ENCODE measurements at places on chromosomes 11 and 22.

- DNase-seq: no peak
Measured at GRCh38 chr11:1384199-1384970, 5.3 kb upstream of the BRSK2 start.

DNA sequence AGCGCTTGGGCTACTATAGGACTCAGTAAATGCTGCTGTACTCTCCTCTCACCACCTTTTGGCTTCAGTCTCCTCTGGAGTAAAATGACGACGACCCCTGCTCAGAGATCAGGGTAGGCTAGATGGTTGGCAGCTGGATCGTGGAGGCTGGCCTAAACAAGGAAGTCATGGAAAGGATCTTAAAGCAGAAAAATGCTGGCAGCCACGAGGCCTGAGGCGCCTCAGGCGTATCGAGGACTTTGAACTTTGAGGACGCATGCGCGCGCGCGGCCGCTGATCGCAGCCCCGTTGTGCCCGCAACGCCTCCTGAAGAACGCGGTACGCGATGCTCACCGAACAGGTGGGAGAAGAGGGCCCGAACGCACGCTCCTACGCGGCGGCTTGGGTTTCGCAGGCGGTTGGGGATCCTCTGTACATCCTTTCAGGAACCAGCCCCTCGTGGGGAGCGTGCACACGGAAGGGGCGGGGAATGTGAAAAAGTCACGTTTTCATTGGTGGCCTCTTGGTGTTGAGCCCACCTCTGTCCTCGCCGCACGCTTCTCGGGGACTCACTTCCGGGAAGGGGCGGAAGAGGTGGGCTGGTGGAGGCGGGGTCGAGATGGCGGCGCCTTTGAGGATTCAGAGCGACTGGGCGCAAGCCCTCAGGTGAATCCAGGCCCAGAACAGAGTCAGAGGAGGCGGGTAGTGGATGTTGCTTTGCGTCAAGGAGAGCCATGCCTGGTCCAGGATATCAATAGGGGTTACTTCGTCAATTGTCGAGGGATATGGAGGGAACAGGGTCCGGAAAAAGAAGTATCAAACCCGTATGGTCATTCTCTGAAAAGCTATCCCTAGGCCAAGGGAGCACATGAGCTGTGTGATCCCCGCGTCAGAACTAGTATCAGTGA lies at the start of the genes COA4 and PAAF1:
COA4 (minus strand) TSS at position 423 of the 887 bp plus-strand sequence. CDS start 3,468 bp downstream, outside the sequence.
PAAF1 (plus strand) TSS at position 576 of the 887 bp plus-strand sequence; CDS start at position 599, 23 bp downstream.
- DNase-seq: peak; percentile 99

DNA sequence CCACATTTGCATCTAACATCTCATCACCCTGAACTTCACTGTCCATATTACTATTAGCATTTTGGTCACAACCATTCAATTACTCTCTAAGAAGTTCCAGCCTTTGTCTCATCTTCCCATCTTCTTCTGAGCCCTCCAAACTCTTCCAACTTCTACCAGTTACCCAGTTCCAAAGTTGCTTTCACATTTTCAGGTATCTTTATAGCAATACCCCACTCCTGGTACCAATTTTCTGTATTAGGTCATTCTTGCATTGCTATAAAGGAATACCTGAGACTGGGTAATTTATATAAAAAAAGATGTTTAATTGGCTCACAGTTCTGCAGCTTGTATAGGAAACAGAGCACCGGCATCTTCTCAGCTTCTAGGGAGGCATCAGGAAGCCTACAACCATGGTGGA lies 64.7 kb upstream of the ARHGAP42 start:
- DNase-seq: no peak

GRCh38 chr22:36573815-36574363 lies 44.9 kb upstream of the EIF3D start:
- DNase-seq: no peak

DNA sequence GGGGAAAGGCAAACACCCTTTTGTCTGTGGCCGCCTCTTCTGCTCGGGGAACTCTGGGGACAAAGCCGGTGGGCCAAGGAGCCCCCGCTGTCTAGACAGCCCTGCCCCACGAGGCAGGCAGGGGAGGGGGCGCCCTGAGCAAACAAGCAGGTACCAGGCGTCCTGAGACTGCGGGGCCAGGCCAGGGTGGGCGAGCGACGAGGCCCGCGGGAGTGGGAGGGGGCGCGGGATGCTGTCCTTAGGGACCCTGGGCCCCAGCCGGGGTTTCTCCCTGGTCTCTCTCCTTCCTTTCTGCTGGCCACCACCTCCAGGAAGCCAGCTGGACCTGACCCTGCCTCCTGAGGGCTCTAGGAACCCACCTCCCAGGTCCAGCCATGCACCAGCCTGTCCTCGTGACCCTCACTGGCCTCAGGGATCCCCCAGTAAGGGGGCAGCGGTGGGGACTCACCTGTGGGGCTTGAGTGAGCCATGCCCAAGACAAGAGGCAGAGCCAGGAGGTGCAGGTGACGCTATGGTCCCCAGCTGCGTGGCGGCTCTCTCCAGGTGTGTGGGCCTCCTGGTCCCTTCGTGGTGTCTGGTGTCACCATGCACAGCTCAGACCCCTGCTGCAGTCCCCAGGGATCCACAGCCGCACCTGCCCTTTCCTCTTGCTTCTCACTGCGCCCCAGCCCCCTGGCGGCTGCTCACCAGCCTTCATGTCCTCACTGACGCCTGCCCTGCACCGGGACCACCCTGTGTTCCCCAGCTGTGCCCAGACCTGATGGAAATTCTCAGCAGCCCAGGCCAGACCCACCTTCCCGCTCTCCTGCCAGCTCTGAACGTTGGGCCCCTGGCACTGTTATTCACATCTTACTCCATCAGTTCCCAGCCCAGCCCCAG lies 26.5 kb upstream of the MUC5AC start:
- DNase-seq: no peak

Measured in CMK (cell line).